Suppressor macrophage treated with lipopolysaccharide for 4 hours (primary cell): ENCODE measurements at places on chromosomes 12 and 14.

- DNase-seq: no peak
These were observed 168.5 kb downstream of the FOXN3 start for GRCh38 chr14:89248411-89249064.

- DNase-seq: no peak
These were observed 7.9 kb upstream of the PRH1 start for GRCh38 chr12:10891937-10892336.

DNA sequence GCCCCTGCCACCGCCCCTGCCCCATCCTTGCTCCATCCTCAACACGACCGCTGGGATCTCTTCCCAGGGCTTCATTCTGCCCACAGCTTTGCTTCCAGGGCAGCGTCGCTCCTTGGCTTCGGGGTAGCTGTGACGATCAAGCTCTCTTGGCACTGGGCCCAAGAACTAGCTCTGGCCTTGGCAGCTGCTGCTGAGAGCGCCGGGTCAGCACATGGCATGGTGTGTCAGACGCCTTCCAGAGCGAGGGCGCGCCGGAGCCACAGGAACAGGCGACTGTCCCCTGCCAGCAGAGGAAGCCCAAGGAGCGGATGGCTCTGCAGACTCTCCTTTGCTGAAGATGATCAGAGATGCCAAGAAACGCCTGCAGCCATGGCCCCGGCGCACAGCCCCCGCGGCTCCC lies 15.9 kb downstream of the RAB35 start:
- no peak for DNase-seq

- peak; percentile 51 for DNase-seq
These were observed 41.2 kb downstream of the SLC38A1 start for GRCh38 chr12:46227616-46228015.

- no peak for DNase-seq
These were observed 5.9 kb downstream of the RIMBP2 start for GRCh38 chr12:130709971-130710732.

DNA sequence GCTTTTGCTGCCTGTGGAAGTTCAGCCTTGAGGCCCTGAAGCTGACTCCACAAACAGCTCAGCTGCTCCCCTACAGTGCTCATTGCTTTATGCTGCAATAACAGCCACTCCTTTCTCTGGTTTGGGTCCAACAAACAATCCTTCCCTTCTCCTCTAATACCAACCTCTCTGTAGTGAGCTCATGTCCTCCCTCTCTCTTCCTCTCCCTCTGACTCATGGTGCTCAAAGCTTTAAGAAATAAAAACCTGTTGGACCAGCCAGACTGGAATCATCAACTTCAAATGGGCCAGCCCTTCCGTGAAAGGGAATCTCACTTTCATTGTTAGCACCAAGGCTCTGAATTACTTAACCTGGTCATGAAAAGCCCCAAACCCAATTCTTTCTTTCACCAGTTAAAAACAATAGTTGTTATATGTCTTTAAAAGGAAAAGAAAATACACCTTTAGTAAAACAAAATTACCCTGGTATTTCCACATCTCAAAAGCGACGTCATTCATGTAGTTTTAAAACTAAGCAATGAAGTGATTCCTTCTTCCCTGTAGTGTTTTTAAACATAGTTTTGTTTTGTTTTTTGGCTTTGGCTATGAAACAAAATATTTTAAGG lies 126.4 kb downstream of the DUSP6 start:
- DNase-seq: peak; percentile 62

GRCh38 chr14:52018252-52018651 lies 28.9 kb downstream of the RTRAF start:
- no peak for DNase-seq

- DNase-seq: peak; percentile 35
These were observed 74.4 kb upstream of the COCH start for GRCh38 chr14:30799933-30800332.

- no peak for DNase-seq
These were observed 155.0 kb upstream of the C14orf180 start for GRCh38 chr14:104424406-104425072.

- DNase-seq: no peak
These were observed 203.5 kb upstream of the RMST start for GRCh38 chr12:97259098-97259497.

DNA sequence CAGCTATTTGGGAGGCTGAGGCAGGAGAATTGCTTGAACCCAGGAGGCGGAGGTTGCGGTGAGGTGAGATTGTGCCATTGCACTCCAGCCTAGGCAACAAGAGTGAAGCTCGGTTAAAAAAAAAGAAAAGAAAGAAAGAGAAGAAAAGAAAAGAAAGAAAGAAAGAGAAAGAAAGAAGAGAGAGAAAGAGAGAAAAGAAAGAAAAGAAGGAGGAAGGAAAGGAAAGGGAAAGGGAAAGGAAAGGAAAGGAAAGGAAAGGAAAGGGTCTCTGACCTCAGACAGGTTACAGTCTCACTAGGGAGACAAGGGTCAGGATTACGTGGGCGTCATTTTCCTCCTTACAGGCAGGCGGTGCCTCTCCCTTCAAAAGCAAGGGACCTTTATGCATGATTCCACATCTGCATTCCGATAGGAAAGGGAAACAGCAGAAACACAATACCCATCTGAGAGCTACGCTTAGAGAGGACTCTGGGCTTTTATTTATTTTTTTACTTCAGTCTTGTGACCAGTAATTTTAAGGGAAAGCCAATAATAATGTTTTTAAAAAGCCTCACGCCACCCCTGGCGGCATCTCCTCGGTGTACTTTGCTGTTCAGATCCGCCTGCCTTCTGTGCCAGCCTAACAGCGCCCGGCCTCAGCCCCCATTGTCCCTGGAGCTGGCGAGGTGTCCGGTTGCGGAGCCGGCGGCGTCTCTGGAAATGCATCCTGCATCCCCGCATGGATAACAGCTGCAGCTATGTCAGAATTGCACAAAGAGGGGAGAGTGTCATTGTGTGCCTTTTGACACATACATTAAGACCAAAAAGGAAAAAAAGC lies 945 bp upstream of the HIP1R start:
- DNase-seq: peak; percentile 16

GRCh38 chr12:113424915-113425823 lies 3.0 kb downstream of the SDSL start:
- DNase-seq: peak; percentile 79

GRCh38 chr14:91858536-91859275 lies 8.6 kb downstream of the TC2N start:
- DNase-seq: peak; percentile 65

GRCh38 chr12:11782914-11783420 lies 133.5 kb downstream of the ETV6 start:
- DNase-seq: no peak

GRCh38 chr12:107544937-107545336 lies 140.7 kb upstream of the PWP1 start:
- DNase-seq: no peak

- no peak for DNase-seq
These were observed 55.9 kb upstream of the NAV3 start for GRCh38 chr12:77774761-77775160.

DNA sequence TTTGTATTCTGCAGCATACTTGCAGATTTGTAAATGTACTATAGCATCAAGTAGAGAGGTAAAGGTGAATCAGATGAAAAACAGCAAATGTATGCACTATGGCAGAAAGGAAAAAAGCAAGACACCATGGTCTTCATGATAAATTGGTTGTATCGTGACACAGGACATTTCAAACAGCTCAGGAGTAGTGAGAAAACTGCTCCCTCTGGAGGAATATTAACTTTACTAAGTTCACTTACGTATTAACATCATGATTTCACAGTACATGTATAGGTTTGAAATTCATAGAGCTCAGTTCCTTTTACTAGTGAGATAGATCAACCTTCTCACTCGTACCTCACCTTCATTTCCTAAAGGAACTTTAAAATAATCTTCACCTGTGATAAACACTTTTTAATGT lies 6.5 kb downstream of the MBIP start:
- DNase-seq: no peak

- DNase-seq: peak; percentile 30
These were observed 476.9 kb downstream of the LRIG3 start for GRCh38 chr12:58443273-58443980.

DNA sequence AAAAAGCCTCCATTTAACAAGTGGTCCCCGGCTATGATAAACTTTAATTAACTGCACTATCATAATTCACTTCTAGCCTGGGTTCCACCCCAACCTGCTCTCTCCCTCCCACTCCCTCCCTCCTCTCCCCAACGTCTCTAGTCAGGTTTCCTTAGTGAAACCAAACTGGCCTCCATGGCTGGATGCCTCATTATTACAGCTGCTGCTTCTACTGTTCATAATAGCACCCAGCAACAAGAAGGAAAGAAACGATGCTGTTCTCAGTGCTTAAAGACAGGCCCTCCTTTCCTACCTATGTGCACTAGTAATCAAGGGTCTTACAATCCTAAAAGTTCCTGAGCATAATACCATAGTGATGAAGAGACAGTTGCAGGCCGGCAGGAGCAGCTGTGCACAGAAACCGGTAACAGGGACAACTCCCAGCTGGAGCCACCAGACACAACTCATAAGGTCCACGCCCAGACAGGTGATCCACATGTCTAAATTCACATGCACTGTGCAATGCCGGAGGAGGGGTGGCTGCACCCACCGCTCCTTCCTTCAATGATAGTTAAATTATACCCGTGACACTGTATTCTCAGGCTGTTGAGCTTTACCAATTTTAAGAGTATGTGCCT lies 6.2 kb downstream of the IRF2BPL start:
- no peak for DNase-seq

DNA sequence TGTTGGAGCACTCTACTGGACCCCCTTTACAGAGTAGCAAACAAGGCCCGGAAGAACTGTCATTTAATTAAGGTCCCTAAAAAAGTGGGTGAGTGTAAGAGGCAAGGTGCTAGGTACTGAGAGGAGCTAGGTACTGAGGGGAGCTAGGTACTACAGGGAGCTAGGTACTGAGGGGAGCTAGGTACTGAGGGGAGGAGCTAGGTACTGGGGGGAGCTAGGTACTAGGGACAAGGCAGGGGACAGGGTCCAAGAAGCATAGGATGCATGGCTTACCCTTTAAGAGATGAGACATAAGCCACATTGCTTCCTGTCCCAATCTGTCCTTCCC lies 4.9 kb downstream of the KRT5 start:
- no peak for DNase-seq

DNA sequence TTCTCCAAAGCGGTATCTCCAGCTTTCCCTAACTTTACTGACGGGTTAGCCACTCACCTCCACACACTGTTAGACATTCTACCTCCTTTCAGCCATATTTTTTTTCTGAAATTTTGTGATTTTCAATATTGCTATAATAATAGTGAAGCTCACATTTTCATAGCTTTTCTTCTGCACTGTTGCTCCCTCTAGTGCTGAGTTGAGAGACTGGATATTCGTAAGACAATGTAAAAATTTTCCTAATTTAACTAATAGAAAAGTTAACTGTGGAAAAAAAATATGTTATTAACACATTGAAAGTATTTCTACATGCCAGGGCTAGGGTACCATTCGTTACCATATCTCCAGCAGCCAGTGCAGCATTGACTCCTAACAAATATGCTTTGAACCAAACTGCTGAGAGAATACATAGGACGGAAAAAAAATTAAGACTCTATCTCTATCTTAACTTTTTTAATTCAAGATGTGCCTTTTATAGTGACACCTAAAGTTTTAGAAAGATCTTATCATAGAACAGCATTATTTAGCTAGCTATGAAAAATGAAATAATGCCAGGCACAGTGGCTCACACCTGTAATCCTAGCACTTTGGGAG lies 48.7 kb upstream of the ABCC9 start:
- DNase-seq: no peak

GRCh38 chr14:51024377-51024776 lies 70.5 kb downstream of the TRIM9 start:
- DNase-seq: no peak

GRCh38 chr14:30290001-30290400 lies 269.0 kb upstream of the G2E3 start:
- no peak for DNase-seq

DNA sequence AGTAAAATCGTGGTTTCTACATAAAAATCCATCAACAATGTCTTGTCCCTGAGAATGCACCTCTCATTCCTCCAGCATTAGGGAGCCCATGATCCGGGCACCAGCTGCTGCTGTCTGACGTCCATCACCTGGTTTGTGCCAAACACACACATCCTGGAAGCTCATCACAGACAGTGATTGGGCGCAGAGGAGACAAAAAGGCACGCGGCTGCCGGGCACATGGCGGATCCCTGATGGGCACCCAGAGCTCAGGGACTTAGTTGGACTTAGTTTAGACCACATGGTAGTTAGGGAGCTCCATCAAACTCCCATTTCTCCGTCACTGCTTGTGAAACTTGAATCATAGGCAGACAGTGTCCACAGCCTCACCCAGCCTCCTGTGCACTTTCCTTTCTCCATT lies 1059.3 kb downstream of the TMEM121 start:
- no peak for DNase-seq
